ENCODE measurements at places on chromosomes 2 and 18.

DNA sequence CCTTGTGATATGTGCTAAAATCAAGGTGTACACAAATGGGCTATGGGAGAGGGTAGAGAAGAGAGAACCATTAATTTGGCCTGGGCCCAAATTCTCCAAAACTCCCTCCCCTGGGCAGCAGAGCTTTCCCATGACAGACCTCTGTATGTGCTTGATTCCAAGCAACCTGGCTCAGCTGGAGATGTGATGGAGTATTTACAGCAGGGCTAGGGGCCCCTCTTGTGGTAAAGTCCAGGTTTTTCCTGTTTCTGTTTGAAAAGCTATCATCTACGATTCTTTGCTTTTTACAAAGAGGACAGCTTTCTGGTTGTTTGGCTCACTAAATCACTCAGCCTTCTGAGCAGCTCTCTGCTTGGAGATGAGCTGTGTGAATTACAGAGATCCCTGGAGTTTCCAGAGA, 40.3 kb downstream of the KCNS3 start:
- no peak for DNase-seq

DNA sequence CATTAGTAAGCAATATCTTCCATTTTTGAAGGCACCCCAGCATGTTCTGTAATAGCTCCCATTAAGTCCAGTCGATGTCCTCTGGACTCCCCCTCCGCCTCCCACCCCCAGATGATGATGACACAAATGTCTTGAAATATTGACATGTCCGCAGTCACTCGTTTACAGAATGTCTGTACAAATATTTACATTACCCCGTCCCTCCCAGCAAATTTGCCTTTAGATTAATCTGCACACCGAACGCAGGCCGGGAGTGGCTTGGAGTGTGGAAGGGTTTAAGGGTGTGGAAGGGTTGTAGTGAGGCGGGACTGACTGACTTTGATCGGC, 853 bp upstream of the OSBPL6 start:
- no peak for DNase-seq

DNA sequence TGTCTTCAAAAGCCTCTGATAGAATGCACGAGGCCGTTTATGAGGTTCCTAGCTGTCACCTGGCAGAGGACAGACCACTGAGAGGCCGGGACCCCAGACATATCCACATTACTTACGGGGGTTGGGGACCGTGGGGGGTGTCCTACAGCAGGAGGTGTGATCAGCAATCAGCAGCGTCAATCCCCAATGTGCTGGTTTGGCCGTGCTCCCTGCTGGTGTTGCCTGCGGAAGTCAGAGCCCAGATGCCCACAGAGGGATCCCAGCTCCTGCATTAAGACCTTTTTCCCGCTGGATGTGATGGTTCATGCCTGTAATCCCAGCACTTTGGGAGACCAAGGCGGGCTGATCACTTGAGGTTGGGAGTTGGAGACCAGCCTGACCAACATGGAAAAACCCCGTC, 20.8 kb upstream of the SP5 start:
- no peak for DNase-seq

DNA sequence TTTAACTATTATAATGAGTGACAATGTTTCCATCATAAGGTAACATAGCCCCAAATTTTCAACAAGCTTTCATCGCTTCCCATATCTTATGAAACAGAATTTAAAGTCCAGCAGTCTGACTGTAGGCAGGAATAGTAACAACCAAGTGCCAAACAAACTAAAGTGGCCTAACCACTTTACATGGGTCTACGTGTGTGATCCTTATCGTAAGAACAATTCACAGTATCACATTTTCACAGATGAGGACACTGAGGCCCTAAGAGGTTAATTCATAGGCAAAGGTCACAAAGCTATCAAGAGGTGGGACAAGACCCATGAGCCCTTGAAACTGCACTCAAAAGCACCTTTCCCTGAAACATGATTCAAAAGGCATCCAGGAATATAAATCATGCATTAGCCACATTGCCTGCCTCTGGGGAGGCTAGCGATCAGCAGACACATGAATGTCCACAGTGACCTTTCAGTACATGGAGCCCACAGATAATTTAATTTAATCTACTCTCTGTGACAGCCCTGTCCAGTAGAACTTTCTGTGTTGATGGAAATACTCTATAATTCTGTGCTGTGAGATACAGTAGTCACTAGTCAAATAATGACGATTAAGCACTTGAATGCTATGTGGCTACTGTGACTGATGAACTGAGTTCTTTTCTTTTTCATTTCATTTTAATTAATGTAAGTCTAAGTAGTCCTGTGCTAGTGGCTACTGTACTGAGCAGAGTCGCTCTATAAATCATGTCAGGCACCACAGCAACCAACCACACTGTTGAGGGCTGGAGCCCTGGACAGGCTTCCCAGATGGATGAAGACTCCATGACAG, 30.3 kb downstream of the KIDINS220 start:
- DNase-seq, result no peak

DNA sequence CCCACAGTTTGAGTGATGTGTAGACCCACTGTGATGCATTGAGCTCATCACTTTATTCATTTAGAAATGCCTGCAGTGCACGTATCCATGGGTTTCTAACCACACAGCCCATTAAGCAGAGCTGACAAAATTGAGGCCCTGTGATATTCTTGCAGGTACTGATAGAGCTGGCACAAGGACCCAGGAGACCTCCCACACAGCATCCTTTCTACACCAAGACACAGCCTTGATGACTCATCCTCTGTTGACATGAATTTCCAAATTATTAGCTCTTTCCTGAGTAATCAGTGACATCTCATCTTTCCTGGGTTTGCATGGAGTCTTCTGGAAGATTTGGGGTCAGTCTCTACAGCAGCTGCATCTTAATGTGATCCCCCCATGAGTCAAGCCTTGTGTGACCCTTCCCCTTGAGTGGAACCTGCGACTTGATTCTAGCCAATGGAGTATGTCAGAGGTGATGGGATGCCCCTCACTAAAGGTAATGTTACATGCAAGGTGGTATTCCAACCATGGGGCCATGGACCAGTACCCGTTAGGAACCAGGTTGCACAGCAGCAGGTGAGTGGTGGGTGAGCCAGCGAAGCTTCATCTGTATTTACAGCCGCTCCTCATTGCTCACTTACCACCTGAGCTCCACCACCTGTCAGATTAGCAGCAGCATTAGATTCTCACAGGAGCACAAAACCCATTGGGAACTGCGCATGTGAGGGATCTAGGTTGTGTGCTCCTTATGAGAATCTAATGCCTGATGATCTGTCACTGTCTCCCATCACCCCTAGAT, 181.1 kb upstream of the ARL4C start:
- no peak for DNase-seq

DNA sequence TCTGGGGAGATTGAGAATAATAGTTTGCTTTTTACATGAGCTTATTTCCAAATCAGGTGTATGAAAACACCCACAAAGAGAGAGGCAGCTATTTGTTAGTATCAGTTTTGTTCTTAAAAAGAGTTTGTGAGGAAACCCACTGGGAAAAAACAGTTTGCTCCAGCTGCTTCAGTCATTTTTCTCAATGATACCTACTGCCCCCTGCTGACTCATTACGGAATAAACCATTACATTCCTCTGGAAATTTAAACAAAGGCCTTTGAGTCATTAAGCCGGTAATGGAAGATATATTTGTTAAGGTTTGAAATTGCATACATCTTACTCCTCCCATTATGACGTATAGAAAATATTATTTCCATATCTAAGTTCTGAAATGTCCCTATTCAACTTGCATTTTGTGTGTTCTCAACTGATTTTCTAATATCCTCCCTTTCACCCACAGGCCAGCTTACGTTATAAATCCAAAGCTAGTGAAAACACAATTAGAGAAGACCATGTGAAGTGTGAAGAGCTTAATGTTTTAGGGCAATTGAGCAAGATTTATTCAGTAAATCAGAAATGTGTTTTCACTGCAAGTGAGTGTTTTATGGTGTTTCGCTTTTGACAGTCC, 761.6 kb downstream of the DSC3 start:
- no peak for DNase-seq

- no peak for DNase-seq
Observed at GRCh38 chr2:203787979-203788378, 79.6 kb upstream of the CTLA4 start.

DNA sequence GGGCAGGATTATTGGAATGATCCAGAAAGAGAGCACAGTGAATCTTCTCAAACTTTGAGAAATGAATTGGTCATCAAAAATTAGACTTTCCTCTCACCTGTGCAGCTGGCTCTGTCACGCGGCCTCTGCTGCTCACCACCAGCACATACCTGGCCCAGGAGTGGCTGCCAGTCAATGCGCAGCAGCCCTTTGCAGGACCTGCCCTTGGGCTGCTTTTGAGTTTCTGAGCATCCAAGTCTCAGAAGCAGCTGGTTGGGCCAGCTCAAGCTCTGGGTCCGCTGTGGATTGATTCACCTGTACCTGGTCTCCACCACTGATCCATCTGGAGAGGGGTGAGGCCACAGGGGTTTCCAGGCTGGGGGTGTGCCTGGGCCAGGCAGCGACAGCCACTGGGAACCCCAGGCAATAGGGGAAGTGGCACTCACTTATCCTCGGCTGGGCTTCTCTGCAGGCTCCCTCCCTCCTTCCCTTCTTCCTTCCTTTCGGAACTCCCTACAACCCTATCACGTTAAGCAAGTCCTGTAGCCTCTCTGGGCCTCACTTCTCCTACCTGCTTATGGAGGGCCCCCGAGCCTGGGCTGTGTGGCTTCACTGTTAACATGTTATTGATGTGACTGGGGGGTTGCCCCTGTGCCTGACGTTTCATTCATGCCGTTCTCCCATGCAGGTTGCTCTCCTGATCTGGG, 48.1 kb downstream of the SH3BP4 start:
- no peak for DNase-seq

GRCh38 chr2:28683100-28683706, 68.4 kb upstream of the PPP1CB start:
- no peak for DNase-seq

- DNase-seq, result no peak
Observed at GRCh38 chr2:191180276-191180675, 29.5 kb upstream of the STAT4 start.

GRCh38 chr2:201261471-201261870, 1.1 kb downstream of the CASP8 start:
- peak; percentile 58 for DNase-seq

- DNase-seq, result no peak
Observed at GRCh38 chr2:56510610-56511009, 326.8 kb downstream of the CCDC85A start.

DNA sequence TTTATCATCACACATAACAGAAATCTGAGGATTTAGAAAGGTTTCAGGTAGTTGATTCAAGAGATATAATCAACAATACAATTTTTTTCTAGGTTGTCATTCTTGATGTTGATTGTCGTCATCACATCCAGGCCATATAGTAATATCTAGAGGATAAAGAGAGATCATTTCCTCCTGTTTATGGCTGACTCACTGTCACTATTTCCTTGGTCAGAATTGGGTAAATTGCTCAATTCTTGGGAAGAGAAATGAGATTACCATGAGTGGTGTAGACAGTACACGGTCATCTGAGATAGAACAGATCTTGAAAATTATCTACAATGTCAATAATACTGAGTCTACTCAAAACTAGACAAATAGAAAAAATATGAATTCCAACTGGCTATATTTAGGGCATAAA, 78.8 kb downstream of the ZNF804A start:
- DNase-seq, result no peak

DNA sequence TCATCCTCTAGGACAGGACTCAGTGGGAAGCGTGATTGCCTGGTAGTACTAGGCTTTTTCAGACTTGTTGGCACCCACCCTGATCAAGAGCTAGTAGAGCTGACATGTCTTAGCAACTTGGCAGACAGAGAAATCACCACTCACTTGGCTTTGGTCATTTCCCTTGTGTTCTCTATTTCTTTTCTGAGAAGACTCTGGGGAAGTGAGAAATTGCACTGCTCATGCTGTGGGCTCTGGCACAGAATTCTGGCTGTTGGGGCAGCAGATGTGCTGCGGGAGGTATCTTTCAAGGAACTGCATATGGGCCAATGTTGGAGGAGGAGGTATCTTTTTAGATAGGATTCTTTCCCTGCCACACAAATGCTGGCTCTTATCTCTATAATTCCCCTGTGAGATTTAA, 529.1 kb upstream of the MEX3C start:
- DNase-seq, result no peak

GRCh38 chr18:38886235-38886634, 1320.6 kb upstream of the CELF4 start:
- DNase-seq, result no peak

GRCh38 chr2:237666606-237667005, 39.2 kb downstream of the LRRFIP1 start:
- DNase-seq, result no peak

- no peak for DNase-seq
Observed at GRCh38 chr2:214395040-214395439, 15.8 kb upstream of the VWC2L start.

Data from stimulated activated CD4-positive, alpha-beta T cell treated with anti-CD3 and anti-CD28 coated beads, Interleukin-4, amount 100 ng/mL, for 24 hours (primary cell).